ENCODE measurements at places on chromosomes 3 and 15.
A peak's percentile ranks its signal among the peaks of the same experiment; 100 is the strongest.

- no peak for DNase-seq
Measured at GRCh38 chr3:171198781-171199472, 172.4 kb upstream of the SLC2A2 start.

DNA sequence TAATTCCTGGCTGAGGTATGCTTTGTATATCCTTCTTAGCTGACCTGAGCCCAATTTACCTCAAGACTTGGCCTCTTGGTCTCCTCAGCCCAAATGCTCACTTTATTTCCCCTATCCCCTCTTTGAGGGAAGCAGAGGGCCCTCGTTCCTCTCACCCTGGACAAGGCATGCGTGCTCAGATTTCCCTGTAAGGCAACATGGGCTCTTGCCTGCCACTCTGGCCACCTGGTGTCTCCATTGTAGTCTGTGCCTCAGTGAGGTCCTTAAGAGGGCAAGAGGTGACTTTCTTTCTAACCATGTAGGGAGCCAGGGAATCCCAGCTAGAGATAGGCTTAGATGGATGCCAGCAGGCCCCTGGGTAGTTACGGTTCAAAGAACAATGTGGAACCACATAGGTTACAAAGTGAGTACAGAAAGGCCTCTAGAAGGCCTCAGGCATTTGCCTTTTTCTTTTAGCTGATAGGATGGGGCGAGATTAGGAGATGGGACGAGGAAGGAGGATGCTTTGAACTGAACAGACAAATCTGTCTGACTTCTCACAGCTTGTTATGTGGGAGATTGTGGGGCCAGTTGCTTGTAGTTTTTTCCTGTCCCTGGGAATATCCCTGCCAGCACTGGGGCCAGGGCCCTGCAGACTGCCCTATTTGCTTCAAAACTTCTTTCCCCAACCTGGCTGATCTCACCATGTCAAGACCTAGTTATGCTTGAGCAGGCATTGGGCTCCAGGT is 1.1 kb upstream of the INTS14 start:
- DNase-seq: no peak

- DNase-seq: no peak
Measured at GRCh38 chr3:146337991-146338390, 87.1 kb upstream of the PLSCR4 start.

- DNase-seq: no peak
Measured at GRCh38 chr3:100912976-100913545, 80.2 kb downstream of the ABI3BP start.

DNA sequence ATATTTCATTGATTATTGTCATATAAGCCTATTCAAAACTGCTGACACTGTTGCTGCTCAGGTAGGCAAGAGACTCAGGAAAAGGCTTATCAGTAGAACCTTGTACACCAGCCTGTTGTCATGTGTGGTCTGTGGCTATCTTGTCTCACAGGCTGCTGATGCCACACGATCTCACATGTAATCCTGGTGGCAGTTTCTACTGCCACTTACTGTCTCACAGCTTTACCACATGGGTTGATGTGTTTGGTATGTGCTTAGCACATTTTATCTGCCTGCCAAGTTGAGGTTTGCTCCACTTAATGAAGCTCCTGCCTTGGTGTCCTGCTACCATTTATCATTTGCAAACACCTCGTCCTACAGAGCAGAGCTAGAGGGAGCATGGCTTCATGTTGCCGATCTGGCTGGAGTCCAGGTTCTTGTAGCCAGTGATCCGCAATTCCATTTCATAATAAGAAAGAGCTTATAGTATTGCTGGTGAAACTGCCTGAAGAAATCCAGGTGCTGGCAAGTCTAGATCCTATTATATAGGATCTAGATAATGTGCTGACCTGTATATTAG is 637.9 kb downstream of the NLGN1 start:
- no peak for DNase-seq

- no peak for DNase-seq
Measured at GRCh38 chr3:196399485-196399945, 32.7 kb downstream of the UBXN7 start.

DNA sequence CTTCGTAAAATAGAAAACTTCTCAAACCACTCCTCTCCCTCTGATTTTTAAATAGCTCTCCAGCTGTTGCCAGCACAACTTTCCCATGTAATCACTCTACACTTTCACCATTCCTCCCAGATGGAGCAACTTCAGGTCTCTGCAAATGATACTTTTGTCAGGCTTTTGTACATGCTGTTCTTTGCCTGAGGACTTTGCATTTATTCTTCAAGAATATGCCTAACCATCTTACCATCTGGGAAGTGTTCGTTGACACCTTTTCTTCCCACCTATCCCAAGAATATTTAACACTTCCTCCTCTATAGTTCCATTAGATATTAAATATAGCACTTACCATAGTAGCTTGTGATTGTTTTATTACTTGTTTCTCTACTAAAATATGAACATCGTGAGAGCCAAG is 703.7 kb downstream of the CADM2 start:
- DNase-seq: no peak

GRCh38 chr3:79598594-79598993 is 169.2 kb downstream of the ROBO1 start:
- no peak for DNase-seq

DNA sequence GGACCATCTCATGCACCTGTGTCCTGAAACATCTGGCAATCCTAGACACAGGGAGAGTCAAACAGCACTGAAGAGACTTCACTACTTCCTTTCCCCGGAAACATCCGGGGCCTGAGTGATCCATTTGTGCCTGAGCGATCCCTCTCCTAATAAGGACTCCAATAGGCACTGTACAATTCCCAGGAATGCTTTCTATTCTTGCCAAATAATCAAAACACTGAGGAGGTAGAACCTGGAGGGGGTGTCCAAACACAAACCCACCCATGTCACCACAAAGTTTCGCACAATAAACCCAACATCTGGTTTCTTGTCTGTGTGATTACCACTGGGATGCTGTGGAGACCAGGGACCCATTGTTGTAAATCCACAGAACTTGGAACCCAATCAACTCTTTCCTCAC is 205.0 kb downstream of the OPA1 start:
- no peak for DNase-seq

DNA sequence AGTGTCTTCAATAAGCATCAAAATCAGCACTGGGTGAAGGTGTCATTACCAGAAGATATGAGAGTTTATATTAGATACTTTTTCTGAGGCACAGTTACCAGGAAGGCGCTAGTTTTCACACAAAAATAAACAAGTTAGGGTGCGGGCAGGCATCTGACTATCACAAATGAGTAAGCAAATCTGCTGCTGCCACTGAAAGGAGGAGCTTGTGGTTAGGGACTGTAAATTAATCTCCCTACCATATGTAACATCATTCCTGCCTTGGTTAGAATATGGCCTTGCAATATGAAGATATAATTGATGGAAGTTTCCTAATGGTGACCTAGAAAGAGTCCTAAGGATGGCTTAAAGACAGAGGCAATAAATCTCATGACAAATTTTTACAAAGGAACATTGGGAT is 19.5 kb upstream of the EID1 start:
- peak; percentile 64 for DNase-seq

- DNase-seq: no peak
Measured at GRCh38 chr3:177680472-177680821, 483.2 kb upstream of the TBL1XR1 start.
